T-helper 2 cell (primary cell): ENCODE measurements at places on chromosomes 5 and 9.

GRCh38 chr9:106156465-106156864 lies 462.1 kb downstream of the TMEM38B start:
- no peak for DNase-seq

GRCh38 chr9:33439731-33440130 lies 7.7 kb downstream of the AQP3 start:
- DNase-seq = no peak

DNA sequence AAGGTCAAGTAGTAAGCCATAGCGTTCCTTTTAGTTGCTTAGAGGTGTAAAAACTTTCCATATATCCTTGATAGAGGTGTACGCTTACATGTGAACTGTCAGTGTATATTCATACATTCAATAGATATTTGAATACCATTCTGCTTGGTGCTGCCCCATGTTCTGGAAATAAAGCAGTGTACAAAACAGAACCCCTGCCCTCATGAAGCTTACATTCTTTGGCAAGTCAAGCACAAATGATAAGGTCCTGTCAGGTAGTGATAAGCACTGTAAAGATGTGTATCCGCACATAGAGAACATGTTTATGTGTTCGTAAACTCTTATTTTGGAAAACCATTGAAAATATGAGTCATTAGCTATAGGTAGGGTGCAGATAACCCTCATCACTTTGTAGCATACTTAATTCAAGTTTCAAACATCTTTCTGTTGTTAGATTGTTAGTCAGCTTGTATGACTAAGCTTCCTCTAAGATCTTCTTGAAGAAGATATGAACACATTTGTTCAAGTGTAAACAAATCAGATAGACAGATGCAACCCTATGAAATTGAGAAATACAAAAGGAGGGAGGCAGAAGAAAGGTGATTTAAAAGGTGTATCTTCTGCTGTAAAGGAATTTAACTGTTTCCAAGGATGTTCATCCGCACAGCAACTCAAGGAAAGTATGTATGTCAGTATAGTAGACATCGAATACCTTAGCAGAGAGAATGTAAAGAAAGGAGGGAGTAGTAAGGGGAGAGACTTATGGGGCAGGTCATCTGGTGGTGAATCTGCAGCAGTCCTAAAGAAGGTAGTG lies 1.6 kb downstream of the GTF3C4 start:
- DNase-seq = peak; percentile 18

GRCh38 chr5:112641515-112642110 lies 96.1 kb upstream of the APC start:
- no peak for DNase-seq

- DNase-seq = no peak
Measured at GRCh38 chr9:107173422-107174180, 109.5 kb upstream of the RAD23B start.

- no peak for DNase-seq
Measured at GRCh38 chr9:122364783-122365150, 6.1 kb upstream of the PTGS1 start.

DNA sequence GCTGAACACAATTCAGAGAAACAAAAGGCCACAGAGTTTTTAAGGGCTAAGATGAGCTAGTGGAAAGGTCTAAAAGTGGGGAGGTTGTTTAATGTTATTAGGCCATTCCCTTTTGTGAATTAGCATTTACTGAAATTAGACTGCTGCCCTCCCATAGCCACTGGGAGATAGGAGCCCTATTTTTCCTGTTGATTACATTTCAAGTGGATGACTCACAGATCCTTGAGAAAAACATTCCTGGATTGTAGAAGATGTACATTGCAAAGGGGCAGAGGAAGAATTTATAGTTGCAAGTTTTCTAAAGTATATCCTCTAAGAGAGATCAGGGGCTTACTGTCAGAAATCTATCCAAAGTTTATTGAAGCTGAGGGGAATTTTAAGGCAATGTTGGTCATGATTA lies 367.1 kb upstream of the IZUMO3 start:
- DNase-seq = no peak

DNA sequence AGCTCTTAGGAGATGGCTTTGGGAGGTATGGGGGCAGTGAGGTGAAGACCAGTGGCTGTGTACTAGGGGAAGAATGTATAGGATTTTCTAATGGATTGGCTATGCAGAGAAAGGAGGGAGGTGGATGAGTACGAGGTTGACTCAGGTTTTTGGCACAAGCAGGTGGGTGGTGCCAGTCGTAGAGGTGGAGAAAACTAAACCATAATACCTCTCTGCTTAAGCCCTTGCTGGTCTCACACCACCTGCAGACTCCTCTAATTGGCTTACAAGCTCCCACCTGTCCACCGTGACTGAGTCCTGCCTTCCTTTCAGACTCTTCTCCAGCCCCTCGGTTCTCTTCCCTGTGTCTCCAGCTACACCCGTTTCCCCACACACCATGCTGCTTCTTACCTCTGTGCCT lies 521.7 kb upstream of the CLINT1 start:
- no peak for DNase-seq

DNA sequence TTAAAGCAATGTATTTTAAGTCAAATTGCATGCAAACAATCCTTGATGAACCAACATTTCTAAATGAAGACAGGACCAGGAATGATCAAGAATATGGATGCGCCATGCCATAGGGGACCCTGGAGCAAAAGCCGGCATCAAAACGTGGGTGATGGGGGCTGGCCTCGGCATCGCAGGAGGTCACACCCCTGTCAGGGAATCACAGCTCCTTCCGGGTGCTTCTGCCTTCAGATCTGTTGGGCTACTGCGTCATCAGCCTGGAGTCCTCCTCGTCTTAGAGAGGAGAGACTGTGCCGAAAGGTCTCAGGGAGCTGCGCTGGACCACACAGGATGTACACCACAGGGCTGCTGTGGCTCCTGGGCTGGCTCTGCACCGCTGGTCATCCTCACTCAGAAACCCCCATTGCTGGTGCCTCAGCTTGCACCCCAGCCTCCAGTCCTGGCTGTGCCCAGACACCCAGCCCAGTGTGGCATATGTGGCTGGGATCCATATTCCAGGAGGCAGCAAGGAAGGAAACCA lies 152.9 kb upstream of the PPP1R26 start:
- DNase-seq = no peak

DNA sequence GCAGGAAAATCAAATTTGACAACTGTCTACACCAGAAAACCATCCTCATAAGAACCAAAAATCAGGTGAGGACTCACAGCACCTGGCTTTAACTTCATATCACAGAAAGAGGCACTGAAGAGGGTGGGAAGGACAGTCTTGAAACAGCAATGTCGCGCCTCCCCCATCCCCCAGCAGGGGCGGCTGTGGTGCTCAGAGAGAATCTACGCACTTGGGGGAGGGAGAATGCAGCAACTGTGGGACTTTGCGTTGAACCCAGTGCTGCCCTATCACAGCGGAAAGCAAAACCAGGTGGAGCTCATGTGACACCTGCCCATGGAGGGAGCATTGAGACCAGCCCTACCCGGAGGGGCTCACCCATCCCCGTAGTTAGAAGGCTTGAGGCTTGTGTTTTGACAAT lies 191.8 kb downstream of the MSX2 start:
- no peak for DNase-seq

DNA sequence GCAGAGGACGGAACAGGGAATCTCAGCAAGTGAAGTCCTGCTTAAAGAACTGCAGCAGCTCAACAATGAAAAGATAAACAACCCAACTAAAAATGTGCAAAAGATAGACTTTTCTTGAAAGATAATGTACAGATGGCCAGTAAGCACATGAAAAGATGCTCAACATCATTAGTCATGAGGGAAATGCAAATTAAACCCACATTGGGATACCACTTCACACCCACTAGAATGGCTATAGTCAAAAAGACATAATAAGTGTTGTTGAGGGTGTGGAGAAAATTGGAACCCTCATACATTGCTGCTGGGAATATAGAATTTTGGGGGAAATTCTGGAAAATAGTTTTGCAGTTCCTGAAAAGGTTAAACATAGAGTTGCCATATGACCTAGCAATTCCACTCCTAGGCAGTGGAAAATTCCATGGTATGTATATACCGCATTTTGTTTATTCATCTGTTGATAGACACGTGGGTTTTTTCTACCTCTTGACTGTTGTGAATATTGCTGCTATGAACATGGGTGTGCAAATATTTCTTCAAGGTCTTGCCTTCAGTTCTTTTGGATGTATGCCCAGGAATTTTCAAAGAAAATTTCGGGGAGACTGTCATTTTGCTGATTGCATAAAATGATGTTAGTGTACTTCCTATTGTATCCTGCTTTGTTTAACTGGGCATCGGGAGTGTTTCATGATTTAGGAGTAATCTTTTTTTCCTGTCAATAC lies 7.2 kb downstream of the CNOT8 start:
- DNase-seq = no peak

- DNase-seq = no peak
Measured at GRCh38 chr5:100406640-100407039, 128.5 kb upstream of the FAM174A start.

- no peak for DNase-seq
Measured at GRCh38 chr9:87783180-87783579, 57.3 kb downstream of the CTSL start.

DNA sequence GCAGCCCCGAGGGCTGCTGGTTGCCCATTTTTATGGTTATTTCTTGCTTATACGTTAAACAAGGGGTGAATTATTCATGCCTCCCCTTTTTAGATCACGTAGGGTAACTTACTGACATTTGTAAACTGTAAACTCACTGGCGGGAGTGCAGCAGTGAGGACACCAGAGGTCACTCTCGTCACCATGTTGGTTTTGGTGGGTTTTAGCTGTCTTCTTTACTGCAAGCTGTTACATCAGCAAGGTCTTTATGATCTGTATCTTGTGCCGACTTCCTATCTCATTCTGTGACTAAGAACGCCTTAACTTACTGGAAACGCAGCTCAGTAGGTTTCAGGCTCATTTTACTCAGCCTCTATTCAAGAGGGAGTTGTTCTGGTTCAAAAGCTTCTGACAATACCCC lies 155.0 kb upstream of the PRDM9 start:
- DNase-seq = no peak

DNA sequence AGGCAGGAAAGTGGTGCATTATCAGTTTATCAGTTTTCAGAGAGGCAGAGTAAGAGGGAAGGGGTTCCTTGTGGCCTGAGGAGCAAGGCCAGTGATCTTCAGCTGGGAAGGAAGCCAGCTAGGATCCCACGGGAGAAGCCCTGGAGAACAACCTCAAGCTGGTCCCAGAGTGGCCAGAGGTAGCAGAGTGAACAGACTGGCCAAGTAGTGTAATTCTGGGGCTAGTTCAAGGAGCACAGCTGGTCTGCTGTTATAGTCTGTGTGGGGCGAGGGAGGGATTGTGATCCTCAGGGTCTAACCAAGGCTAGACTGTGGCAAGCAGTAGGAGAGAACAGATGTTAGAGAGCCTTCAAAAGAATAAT lies 164.6 kb downstream of the CARTPT start:
- DNase-seq = no peak

- no peak for DNase-seq
Measured at GRCh38 chr5:141685591-141685990, 3.6 kb upstream of the ARAP3 start.

DNA sequence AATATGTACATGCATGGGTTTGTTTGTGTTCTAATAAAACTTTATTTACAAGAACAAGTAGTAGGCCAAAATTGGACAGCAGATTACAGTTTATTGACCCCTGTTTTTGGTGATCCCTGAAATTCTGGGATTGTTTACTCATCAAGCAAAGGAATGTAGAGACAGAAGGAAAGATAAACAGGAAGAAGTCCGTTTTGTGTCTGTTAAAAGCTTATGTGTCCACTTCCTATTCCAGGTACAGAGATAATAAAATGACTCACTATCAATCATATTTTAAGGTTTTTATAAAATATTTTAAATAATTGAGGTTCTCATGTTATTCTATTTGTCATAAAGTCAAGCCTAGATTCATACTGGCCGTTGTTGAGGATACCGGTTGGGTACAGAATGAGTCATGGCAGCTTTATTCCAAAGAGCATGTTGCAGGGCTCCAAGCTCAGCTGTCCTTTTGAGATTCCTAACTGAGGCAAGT lies 214.9 kb upstream of the DAB2 start:
- DNase-seq = no peak

- peak; percentile 38 for DNase-seq
Measured at GRCh38 chr5:131664929-131665328, 29.9 kb upstream of the RAPGEF6 start.

DNA sequence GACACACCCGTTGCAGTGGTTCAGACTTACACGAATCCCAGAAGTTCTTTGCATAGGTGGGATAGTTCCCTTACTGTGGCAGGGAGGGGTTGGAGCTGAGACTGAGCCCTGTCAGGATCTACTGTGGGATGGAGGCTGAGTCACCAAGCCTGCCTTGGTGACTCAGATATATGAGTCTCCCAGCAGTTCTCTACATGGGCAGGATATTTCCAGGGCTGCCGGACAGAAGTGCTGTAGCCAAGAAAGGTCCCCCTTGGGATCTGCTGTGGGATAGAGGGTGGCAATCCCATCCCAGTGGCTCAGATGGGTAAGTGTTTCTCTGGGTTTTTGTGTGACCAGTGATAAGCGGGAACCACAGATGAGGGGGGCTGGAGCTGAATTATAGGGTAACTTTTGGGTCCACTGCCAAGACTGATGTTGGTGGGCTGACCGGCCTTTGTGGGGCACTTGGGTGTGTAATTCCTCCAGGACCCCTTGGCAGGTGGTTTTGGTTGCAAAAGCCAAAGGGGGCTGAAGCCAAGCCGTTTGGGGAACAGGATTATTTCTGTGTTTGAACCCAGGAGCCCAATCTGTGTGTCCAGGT lies 18.7 kb downstream of the XRCC4 start:
- no peak for DNase-seq

DNA sequence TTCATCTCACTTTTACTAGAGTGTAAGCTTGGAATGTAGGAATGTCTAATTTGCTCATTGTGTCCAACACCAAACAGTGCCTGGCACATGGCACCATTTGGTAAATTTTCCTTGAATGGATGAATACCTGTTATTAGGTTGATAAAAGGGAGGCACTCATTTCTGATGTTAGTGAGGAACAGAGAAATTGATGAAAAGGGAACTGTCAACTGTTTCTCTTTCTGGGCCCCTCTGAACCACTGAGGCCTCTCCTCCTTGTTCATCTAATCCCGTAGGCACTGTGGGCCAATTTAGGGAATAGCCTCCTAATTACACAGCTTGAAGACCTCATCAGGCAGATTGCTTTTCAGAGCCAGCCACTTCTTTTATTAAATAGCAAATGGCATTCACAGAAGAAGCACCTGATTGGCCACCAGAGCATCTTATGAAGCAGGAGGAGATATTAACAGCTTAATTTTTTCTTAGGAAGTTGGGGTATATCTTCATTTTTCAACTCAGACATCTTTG lies 22.6 kb downstream of the MRRF start:
- DNase-seq = no peak
